ENCODE measurements at places on chromosomes 13 and 19. TPM values are rescaled to one million over a fixed set of nuclear protein-coding genes. Genes with fewer than 3 reads are reported as not detected.

- no peak for DNase-seq
Measured at GRCh38 chr13:21894091-21894490, 223.2 kb downstream of the FGF9 start.

DNA sequence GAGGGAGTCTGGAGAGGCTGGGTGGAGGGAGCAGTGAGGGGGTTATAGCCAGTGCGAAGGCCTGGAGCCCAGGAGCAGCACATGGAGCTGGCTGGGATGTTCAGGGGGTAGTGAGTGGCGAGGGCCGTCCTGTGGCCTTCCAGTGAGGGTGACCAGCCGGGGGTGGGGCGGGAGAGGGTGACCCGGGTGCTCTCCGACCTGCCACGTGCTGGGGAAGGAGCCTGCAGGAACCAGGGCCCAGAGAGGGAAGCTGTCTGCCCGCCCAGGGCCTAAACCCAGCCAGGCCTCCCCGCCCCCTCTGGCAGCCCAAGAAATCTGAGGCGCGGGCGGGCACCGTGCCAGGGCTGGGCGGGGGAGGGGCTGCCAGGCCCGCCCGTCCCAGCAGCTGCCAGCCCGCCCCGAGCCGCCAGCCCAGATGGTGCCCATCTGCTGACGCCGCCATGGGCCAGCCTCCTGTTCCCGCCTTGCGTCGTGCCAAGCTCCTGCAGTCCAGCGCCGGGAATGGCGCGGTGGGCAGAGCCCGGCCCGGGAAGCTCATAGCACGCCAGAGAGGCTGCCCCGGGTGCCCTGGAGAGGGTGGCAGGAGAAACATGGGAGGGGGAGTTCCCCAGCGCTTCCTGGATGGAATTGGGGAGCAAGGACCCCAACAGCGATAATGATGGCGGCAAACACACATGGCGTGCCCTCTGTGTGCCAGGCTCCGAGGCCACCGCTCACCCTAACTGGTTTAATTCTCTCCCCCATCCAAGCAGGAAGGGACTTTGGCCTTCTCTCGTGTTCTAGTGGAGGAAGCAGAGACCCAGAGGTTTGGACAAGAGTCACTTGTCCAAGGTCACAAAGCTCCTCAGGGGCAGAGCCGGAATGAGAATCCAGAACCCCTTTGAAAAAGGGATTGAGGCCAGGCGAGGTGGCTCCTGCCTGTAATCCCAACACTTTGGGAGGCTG, 21.5 kb downstream of the NFIC start:
- DNase-seq: no peak

The CYP4F11 gene
- not detected for total RNA-seq

DNA sequence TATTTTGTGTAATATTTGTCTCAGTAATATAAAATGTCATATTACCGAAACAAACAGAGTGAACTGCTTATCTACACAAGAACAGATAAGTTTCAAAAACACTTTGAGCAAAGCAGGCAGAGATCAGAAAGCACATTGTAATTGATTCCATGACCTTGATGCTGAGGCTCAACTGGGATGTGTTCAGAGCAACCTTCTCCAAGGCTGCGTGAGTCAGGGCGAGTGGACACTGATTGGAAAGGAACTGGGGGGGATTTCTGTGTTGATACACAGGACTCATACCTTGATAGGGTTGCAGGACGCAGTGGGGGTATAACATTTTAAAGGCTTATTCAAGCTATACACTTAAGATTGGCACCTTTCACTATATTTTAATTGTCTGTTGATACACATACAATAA, 1136.3 kb downstream of the UQCRFS1 start:
- DNase-seq: no peak

- no peak for DNase-seq
Measured at GRCh38 chr13:109366525-109366924, 419.9 kb downstream of the IRS2 start.
